Activated CD4-positive, alpha-beta T cell treated with anti-CD3 and anti-CD28 coated beads for 4 hours (primary cell): ENCODE measurements at places on chromosomes 5 and 9.

DNA sequence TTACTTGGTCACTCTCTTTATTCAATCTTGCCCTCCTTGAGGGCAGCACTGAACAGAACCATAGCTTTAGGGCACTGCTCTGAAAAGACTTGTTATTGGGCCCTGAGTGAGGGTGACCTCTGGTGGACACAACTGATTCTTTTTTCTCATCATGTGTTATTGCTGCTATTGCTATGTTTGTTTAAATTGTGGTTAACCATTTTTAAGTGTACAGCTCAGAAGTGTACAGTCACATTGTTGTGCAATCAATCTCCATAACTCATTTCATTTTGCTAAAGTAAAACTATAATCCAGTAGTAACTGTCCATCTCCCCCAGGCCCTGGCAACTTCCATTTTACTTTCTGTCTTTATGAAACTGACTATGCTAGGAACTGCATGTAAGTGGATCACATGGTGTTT is 351.1 kb upstream of the RIOK2 start:
- no peak for DNase-seq

GRCh38 chr9:112042244-112042638 is 132.9 kb downstream of the SUSD1 start:
- DNase-seq = no peak

DNA sequence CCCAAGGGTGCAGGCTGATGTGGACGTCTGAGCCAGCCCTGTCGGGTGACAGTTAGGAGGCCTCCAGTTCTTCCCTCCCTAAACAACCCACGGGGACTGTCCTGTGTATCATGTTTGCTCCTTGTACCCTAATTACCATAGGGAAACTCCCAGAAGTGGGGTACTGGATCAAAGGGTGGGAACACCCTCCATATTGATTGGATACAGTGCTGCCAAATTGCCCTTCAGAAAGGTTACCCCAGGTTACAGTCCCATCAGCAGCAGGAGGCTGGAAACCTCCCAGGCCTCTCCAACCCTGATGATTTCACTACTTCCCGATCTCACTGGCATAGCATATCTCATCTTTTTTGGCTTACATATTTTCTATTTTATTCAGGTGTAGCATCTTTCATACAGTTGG is 22.0 kb downstream of the UBE2QL1 start:
- no peak for DNase-seq

DNA sequence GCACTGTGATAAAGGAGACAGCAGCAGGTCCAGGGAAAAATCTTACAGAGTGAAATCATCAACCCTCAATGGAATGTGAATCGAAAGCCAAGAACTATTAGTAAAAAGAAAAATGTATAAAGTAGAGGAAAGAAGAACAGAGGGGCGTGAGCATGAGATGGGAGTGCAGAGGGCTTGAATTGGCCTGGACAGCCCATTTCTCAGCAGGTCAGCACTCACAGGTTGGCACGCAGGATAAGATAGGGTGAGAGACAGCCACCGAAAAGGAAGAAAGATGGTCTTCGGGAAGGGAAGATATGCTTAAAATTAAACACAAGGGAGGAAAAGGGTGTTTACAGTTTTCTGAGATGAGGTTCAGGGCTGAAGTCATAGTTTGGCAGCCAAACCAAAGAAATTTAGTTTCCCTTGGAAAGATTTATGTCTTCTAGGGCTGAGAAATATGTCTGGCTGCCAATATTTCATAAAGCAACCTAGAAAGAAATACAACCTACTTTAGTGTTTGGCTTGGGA is 524.7 kb downstream of the SPATA31D1 start:
- no peak for DNase-seq

DNA sequence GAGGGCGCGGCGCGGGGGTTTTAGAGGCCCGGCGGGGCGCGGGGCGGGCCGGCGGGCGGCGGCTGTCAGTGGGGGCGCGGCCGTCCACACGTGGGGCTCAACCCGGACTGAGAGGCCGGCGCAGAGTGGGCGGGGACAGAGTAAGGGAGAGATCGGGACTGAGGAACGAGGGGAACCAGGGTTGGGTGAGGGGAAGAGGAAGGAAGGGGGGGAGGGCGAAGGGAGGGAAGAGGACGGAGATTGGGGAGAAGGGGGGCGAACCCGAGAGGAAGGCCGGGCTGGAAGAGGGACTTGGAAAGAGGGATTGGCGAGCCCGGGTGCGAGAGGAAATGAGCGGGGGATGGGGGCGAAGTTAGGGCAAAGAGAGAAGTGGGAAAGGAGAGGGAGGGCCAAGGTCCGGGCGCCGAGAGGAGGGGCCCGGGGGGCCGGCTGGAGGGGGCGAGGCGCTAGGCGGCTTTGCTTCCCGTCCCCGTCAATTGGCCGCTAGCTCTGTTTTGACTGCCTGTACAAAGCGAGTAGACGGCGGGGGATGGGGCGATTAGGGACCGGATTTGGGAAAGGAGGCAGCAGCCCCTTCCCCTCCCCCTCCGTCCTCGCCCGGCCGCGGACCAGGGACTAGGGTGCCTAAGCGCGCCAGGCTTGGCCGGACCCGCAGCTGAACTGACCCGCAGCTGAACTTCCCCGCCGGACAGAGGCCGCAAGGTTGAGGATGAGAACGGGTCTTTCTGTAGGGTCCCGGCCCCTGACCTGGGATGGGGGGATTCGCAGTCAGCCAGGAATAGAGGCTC is 399 bp upstream of the FBN2 start:
- DNase-seq = no peak

DNA sequence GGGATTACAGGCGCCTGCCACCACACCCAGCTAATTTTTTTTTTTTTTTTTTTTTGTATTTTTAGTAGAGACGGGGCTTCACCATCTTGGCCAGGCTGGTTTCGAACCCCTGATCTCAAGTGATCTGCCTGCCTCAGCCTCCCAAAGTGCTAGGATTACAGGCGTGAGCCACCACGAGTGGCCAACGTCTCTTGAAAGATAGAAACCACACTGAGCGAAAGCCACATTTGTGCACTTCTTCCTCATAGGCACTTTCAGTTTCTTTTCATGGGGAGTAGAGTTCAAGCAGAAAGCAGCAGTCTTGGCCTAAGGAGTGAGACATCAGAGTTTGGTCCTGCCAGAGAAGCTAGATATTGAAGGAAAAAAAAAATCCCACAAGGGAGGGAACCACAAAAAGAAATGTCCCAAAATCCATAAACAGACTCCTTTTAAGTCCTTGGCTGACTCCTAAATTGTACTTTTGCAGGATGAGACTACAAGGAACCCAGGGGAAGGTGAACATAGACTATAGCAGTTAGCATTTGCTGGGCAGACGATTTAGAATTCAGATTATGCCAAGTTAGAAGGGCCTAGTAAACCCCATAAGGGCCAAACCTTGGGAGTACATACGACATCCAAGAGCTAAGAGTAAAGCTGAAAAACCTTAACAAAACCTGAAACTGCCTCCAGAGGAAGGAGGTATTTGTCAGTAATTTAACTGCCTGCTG is 43.9 kb upstream of the GLIPR2 start:
- DNase-seq = peak; percentile 32

GRCh38 chr5:76954383-76954763 is 1.5 kb downstream of the CRHBP start:
- no peak for DNase-seq

DNA sequence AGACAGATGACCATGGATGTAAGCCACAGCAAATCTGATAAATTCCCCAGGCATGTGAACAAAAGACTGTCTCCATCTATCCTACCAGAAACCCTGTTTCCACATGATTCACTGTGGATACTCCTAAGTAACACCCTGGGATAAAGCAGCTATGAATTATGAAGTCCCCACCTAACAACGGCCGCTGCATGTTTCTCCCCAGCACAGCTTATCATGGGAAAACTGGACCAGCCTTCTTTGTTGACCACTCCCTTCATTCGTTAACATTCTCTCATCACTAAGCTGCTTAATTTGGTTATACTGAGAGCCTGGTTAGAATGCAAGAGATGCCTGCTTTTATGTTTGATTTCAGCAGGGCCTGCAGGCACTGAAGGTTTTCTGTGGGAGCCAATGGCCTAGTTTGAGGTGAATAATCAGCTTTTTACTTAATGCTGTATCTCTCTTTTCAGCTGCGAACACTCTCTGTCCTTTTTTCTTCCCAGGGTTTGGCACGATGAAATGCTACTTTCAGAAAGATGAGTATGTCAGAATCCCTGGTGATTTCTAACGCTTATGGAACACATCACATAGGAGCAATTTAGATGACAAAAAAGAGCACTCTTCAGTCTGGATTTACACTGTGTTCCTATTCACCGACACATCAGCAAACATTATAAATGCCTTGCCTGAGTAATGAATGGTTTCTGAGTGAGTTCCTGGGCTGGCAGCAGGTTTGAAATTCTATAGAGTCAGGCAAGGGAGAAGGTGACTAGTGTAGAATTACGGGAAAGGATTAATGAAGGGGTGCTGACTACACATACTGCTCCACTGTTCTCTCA is 318.4 kb upstream of the ZNF608 start:
- DNase-seq = no peak

- no peak for DNase-seq
Measured at GRCh38 chr9:84212246-84212645, 128.3 kb downstream of the SLC28A3 start.

GRCh38 chr5:122183098-122183787 is 53.9 kb downstream of the ZNF474 start:
- no peak for DNase-seq

DNA sequence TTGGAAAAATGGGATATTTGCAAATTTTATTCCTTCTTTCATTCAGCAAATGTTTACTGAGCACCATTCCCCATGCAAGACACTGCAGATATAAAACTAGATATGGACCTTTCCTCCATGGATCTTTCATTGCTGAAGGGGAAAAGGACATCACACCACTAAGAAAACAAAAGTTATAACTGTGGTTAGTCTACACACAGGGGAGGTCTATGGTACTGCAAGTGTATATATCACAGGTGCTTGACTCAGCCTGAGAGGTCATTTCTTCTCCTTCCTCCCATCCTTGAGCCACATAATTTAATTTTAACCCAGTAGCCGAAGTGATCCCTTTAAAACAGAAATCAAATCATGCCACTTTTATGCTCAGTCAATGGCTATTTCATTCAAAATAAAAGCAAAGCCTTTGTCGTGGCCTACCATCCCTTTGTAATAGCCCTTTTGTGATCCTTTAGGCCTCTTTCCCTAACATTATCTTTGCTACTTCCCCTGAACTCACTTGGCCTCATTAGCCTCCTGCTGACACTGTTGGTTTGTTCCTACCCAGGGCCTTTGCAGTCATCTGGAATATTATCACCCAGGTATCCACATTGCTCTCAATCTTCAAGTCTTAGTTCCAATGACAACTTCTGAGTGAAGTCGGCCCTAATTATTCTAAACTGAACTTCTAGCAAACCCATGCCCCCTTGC is 213.2 kb downstream of the GABRB2 start:
- DNase-seq = no peak

GRCh38 chr9:103281126-103281525 is 286.0 kb downstream of the CYLC2 start:
- DNase-seq = no peak

DNA sequence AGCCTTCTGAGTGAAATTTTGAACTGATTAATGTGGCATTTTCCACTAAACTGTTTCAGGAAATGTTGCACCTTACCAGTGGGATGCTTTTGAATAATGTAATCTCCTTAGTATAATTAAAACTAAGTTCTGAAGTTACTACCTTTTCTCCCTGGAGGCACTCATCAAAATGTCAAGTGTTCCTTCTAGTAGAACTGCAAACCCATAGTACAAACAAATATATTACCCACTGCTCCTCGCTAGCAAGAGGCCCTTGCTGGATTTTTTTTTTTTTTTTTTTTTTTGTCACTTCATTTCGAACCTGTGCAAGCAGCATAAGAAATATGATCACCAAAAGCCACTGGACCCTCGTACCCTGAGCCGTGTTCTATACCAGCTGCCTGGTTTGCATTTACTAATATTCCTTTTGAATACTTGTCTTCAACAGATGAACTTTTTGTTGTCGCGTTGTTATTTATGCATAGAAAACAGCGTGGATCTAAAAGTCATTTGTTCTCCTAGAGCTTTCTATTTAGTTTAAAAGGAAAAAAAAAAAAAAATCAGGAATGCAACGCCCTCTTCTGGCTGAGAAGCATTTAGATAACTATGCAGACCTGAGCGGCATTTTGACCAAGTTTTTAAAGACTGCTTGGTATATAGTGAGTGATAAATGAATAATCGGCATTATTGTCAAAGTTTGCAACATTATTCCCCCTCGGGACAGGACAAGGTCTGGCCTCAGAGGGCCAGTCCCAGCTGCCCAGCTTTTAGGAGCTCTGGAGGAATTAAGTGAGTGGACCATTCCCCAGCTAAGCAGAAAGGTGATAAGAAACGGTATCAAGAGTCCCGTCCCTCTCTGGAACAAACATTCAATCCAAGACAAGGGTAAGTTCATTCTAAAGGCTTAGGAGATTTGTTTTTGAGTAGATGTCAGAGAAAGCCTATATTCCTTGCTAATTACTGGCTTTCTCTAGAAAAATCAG is 162.5 kb upstream of the KIF2A start:
- no peak for DNase-seq

- no peak for DNase-seq
Measured at GRCh38 chr9:86285261-86285660, 2.9 kb upstream of the ISCA1 start.

- DNase-seq = no peak
Measured at GRCh38 chr9:79632705-79633104, 60.9 kb downstream of the TLE4 start.

- DNase-seq = no peak
Measured at GRCh38 chr9:20788526-20789451, 104.7 kb downstream of the FOCAD start.

DNA sequence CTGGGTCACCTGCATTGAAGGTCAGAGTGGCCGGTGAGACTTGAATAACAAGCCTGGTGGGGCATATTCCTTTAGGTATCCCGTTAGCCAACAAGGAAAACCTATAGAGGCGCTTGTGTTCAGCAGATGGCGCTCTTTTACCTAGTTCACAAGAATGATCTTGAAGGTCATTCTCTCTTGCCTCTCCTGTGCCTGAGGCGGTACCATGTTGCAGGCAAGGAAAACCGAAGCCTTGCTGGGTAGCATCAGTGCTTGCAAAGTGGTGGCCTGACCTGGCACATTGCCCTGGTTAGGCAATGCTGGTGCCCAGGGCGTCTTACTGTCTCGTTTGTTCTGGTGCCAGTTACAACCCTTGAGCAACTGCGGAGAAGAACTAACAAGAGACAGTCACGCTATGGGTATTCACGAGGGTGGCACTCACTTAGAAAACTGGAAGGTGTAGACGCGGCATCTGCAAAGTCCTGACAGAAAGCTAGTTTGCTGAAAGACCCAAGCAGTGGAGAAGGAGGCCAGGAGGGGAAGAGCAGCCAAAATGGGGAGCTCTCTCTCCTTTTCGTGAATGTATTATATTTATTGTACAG is 56.7 kb downstream of the AOPEP start:
- DNase-seq = peak; percentile 43

- DNase-seq = no peak
Measured at GRCh38 chr5:151408591-151409230, 38.7 kb upstream of the SLC36A1 start.
